ENCODE measurements at places on chromosomes 7 and 10.

DNA sequence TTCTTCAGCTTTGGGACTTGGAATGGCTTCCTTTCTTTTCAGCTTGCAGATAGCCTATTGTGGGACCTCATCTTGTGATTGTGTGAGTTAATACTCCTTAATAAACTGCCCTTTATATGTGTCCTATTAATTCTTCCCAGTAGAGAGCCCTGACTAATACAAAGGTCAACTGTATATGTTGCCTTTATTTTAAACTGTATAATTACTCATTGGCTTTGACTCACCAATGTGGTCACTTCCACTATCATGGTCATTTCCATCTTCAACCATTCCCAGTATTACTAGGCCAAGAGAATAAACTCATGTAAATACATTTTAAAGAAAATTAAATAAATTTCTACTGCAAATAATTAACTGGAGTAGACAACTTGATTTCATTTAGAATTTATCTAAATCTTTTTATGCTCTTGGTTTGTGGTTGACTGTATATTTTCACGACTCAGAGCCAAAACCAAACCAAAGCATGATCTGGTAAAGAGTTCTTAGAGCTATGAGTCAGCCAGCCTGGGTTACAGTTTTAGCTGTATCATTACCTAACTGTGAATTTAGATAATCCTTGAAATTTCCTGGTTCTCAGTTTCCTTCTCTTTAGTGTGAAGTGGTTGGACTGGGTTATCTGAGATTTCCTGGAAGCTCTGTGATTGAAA is 188.4 kb downstream of the PPP1R3A start:
- no peak for DNase-seq

DNA sequence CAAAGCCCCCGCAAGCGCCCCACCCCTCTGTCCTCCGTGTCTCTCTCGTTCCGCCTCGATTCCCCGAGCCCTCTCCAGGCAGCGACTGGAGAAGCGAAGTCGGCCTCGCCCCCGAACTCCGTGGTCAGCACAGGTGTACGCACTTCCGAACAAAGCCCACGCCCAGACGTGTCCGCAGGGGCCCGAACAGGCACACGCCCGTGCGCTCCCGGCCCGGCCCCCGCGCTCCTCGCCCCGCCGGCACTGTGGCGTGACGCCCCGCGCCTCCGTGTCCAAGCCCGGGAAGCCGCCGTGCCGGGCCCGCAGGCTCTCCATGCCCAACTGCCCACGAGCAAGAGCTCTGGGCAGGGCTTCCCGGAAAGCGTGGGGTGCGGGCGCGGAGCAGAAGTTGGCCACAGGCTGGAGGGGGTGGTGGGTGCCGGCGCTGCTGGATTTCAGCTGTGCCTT is 662 bp downstream of the NRCAM start:
- DNase-seq = no peak

GRCh38 chr10:73874267-73875138 is at the start of gene CAMK2G:
Gene CAMK2G, minus strand, starts transcription at chr10:73874555. Its CDS starts 94 bp downstream, at chr10:73874461.
- peak; percentile 43 for DNase-seq

DNA sequence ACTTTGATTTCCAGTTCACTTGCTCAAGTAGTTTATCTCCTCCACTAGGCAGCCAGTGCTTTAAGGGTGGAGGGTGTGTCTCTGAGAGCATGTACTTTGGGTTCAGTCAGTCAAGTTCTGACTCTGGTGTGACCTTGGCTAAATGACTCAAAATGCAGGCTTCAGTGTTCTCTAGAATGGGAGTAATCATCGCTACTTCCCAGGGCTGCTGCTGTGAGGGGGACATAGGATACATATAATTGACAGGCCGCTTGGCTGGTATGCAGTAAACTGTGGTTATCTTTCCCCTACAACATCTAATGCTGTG is 3.5 kb downstream of the PTPRE start:
- DNase-seq = no peak

DNA sequence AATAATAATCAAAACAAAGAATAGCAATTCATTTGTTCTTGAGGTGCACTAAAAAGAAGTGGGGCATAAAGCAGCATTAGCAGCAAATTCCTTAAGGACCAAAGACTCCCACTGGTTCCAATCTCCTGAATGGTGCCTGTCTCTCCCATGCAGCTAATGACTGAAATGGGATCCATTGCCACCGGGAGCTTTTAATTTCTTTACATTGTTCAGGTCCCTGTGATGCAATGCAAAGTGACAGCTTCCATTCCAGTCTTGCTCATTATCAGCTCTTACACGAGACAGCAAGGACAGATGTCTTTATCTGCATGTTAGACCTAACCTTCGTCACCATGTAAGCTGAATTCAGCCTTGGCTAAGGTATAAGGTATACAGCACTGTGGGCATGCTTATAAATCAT is 148.1 kb downstream of the POU6F2 start:
- DNase-seq = no peak

- DNase-seq = no peak
These were observed 194.7 kb upstream of the BMPER start for GRCh38 chr7:33710608-33711007.

DNA sequence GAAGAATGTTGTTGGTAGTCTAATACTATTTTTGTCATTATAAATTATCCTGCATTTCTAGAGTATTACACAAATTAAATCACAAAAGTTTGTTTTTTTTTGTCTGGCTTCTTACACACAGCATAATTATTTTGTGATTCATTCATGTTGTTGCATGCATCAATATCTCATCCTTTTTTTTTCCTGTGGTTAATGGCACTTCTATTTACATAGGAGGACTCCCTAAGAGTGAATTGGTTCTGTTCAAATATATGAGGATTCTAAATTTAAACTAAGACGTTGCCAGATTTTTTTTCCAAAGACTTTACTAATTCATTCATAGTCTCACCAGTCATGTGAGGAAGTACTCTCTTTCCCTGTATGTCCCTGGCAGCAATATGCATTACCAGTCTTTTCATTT is 303.3 kb downstream of the GPR37 start:
- DNase-seq = no peak

- DNase-seq = no peak
These were observed 84.5 kb upstream of the RET start for GRCh38 chr10:42992156-42992956.

DNA sequence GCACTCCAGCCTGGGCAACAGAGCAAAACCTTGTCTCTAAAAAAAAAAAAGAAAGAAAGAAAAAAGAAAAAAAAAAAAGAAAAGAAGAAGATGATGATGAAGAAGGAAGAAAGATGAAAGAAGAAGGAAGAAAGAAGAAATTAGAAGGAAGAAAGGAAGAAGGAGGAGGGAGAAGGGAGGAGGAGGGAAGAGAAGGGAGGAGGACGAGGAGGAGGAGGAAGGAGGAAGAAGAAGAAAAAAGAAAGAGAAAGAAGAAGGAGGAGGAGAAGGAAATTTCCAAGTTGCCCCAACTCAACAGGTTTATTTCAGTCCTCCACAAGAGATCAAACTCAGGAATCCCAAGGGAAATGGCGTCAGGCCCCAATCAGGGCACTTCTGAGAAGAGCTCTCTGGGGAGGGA is 115.7 kb downstream of the ABLIM1 start:
- no peak for DNase-seq

GRCh38 chr10:33570495-33570894 is 236.0 kb upstream of the NRP1 start:
- DNase-seq = no peak

Measured in stimulated activated CD8-positive, alpha-beta memory T cell treated with anti-CD3 and anti-CD28 coated beads, Interleukin-15, amount 100 ng/mL, for 24 hours (primary cell).